ENCODE measurements at places on chromosomes 5 and 9.

- ATAC-seq, result peak; percentile 89
These were observed 10.6 kb upstream of the CSNK1A1 start for GRCh38 chr5:149561848-149562247.

DNA sequence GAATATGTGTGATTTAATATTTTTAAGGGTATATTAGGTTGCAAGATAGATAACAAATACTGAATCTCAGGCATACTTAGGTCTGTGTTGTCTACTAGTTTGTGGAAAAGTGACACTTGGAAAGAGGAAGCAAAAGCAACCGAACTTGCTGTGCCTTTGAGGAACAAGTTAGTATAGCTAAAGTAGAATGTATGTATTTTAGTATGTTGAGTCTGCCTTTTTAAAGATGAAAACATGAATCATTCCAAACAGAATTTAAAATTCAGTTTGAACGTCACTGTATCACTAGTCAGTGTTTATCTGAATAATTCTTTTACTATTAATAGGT, 12.9 kb downstream of the TLE4 start:
- no peak for ATAC-seq

- no peak for ATAC-seq
These were observed 764.3 kb downstream of the MTRR start for GRCh38 chr5:8633259-8633658.

- no peak for ATAC-seq
These were observed 5.6 kb downstream of the CDX1 start for GRCh38 chr5:150172145-150172544.

GRCh38 chr5:160629003-160629402, 207.3 kb downstream of the PTTG1 start:
- ATAC-seq, result no peak

Data from activated CD4-positive, CD25-positive, alpha-beta regulatory T cell treated with anti-CD3 and anti-CD28 coated beads, Interleukin-2, amount 50 U/mL, for 24 hours (primary cell).